ENCODE measurements at places on chromosomes 1 and 21.

DNA sequence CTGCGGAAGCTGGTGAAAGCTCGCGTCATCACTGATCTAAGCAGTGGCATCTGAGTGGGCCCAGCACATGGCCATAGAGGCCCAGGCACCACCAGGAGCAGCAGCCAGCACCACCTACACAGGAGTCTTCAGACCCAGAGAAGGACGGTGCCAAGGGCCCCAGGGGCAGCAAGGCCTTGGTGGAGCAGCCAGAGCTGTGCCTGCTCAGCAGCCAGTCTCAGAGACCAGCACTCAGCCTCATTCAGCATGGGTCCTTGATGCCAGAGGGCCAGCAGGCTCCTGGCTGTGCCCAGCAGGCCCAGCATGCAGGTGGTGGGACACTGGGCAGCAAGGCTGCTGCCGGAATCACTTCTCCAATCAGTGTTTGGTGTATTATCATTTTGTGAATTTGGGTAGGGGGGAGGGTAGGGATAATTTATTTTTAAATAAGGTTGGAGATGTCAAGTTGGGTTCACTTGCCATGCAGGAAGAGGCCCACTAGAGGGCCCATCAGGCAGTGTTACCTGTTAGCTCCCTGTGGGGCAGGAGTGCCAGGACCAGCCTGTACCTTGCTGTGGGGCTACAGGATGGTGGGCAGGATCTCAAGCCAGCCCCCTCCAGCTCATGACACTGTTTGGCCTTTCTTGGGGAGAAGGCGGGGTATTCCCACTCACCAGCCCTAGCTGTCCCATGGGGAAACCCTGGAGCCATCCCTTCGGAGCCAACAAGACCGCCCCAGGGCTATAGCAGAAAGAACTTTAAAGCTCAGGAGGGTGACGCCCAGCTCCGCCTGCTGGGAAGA, 3.2 kb upstream of the ARTN start:
- no peak for DNase-seq

DNA sequence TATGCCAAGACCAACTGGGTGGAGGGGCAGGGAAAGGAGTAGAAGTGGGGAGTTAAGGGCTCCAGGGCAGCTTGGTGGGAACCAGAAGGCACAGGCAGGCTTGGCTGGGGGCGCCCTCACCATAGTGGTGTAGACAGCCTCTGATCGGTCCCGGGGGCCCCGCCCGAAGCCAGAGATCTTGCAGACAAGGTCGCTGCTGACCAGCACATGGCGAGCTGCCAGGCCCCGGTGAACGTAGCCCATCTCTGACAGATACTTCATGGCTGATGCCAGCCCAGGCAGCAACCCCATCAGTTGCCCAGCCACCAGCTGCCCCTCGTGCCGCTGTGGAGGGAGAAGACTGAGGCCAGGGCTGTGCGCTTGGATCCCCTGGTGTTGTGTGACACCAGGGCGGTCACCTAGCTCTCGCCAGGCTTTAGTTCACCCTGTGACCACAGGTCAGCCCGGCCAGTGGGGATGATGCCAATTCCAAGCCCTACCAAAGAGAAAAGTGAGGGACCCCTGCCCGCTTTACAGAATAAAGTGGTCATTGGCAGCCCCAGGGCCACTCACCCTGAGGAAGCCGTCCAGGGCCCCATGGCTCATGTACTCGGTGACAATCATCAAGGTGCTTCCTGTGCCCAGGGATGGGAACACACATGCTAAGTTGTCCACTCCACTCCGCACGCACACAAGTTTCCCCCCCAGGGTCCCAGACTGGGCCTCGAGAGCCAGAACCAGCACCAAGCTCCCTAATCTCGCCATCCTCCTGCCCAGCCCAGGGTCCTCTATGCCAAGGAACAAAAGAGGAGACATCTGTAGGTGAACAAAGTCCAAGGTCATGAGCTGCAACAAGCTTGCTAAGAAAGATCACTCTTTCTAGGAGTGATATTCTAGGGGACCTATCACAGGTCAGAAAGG, 28.2 kb downstream of the CDCA8 start:
- DNase-seq, result no peak

DNA sequence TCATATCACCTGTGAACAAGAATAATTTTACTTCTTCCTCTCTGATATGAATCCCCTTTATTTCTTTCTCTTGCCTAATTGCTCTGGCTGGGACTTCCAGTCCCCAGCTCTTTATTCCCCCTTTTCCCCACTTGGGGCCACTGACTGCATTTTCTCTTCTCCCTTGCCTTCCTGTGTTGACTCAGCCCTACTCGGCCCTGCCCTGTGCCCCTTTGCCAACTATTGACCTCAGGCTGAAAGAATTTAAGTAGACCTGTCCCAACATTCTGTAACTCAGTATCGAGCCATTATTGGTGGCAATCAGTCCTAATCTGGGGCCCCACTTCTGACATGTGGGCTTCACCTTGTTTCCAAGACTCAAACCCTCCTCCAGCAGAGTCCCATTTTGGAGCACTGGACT, 60.6 kb upstream of the STUM start:
- DNase-seq, result no peak

DNA sequence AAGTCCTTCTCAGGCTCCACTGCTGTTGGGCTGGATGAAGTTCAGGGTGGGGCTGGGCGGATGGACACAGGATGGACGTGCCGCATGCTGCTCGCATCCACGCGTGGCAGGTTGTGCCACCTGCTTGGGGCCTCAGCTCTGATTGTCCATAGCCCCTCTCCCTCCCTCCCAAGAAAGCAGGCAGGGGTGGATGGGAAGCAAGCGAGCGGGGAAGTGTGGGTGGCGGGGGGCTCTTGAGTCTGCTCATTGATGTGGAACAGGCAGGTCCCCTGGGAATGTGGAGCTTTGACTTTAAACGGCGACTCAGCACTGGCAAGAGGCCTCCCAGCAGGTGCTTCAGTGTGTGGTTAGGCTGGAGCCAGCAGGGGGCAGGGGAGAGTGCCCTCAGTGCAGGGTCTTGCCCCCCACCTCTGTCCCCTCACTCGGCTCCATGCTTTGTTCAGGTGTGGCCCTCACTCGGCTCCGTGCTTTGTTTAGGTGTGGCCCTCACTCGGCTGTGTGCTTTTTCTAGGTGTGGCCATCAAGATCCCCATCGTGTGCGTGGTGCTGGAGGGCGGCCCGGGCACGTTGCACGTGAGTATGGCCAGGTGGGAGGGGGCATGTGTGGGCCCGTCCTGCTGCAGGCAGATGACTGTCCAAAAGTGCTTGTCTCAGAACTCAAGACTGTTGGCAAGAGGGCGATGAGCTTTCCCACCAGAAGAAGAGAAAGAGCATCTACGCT, 23.9 kb downstream of the TRPM2 start:
- DNase-seq, result no peak

DNA sequence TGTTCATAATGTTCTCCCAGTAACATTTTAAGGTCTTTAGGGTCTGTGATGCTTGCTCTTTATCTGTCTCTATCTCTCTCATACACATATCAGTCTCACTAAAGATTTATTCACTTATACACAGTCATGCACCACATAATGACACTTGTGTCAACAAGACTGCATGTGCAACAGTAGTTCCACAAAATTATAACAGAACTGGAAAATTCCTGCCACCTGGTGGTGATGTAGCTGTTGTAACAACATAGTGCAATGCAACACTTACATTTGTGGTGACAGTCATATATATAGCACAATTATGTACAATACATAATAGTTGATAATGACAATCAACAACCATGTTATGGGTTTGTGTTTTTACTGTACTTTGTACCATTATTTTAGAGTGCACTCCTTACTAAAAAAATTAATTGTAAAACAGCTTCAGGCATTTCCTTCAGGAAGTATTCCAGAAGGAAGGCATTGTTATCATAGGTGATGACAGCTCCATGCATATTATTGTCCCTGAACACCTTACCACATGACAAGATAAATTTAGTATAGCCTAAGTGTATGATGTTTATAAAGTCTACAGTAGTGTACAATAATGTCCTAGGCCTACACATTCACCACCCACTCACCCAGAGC, 8.1 kb downstream of the TDRD5 start:
- no peak for DNase-seq

DNA sequence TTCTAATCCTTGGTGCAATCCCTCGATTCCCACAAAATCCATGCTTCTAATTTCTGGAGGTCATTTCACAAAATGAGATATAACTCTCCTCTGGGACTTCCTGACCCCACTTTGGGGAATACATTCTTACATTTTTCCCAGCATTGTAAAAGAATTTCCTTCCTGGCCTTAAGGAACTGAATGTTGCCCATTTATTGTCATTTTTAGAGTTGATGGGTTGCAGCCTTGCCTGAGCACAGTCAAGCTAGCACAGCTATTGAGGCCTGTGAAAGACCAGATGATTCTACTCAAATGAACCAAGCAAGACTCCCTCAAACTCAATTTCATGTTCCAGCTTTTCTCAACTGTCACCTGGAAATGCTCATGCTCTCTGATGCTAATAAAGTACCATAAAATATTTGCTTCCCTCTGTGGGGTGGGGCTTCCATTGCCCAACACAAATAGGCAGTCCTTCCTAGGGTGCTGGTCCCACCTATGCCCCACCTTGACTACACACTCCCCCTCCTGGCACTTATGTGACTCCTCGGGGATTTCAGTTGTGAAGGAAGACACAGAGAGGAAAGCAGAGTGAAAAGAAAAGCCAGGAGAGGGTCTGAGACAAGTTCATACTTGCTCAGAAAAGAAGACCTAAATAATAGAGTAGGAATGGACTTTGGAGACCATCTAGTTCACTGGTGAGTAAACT, 24.0 kb upstream of the CDC7 start:
- DNase-seq, result no peak

Measured in activated effector memory CD4-positive, alpha-beta T cell treated with Interleukin-2 at 50 U/mL for 16 hours (primary cell).